Endothelial cell of umbilical vein (primary cell): ENCODE measurements at places on chromosomes 4 and X.
A peak's percentile ranks its signal among the peaks of the same experiment; 100 is the strongest.

DNA sequence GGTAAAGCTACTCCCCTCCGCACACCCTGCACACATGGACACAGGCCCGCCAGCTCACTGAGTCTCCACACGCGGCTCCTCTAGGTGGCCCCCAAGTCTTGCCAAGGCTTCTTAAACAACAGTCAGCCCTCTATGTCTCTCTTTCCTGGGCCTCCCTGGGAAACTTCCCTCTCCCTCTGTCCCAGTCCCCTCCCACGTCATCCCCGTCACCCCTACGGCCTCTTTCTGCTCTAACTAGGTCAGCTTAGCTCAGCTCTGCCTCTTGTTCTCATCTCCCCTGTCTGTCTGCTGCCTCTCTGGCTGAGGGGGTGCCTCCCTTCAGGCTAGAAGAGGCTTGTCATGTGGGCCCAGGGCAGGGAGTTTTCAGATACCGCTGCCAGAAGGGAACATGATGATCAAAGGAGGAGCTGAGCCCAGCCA, 38.8 kb downstream of the SEPTIN6 start:
- DNase-seq: no peak

GRCh38 chrX:41005445-41005992, 79.7 kb upstream of the USP9X start:
- peak; percentile 19 for DNase-seq

- peak; percentile 50 for DNase-seq
Measured at GRCh38 chrX:118603981-118604380, 108.4 kb downstream of the DOCK11 start.

DNA sequence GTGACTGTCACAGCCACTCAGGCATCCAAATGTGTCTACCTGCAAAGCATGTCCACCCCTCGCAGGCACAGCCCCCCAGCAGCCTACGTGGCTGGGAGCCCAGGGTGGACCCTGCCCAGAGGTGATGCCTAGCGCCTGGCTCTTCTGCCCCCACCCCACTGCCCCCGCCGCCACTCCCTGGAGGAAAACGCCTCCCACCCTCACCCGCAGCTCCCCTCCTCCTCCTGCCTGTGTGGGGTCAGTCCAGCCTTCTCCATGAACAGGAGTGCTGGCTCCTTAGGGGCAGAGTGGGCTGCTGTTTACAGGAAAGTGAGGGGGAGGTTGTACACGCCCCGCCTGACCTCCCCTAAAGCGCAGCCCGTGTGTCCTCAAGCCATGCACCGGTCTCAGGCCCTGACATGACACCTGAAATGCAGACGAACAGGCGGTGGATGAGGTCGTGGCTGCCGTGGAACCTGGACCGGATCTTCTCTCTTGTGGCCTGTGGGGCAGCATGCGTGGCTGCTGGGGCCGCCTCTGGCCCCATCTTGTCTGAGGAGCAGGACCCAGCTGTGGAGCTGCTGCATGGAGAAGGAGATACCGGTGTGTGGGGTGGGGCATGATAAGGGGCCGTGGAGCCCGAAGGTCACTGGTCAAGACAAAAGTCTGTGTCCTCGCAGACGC, 11.9 kb upstream of the MXD4 start:
- DNase-seq: no peak

DNA sequence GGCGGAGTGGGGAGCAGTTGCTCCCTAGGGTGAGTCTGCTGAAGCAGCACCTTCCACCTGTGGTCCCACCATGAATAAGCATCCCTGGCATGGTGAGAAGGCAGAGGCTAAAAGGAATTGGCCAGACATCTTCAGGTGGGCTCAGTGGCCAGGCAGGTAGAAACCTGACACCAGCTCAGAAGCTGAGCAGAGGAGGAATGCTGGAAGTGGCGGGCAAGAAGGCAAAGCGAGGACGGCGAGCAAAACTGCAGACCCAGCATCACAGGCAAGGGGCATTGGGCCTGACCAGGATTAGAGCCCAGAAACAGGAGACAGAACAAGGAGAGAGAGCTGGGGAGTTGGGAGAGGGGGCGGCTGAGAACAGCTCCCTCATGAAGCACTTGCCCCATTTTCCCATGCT, 25.3 kb downstream of the TSC22D3 start:
- no peak for DNase-seq
